Activated CD4-positive, alpha-beta T cell treated with anti-CD3 and anti-CD28 coated beads, Interleukin-2, amount 10 ng/mL, durations not matched to agents 24 days and 14 days (primary cell): ENCODE measurements at places on chromosomes 6 and 20. TPM values are rescaled to one million over a fixed set of nuclear protein-coding genes. Genes with fewer than 3 reads are reported as not detected.

The EPHA7 gene
- total RNA-seq: not detected in 2 replicates

The TUBB1 gene
- total RNA-seq: not detected in 2 replicates

The ZNF165 gene
- total RNA-seq: 0.26 and 0.47 TPM in 2 replicates

The CST5 gene
- not detected in 2 replicates for total RNA-seq

The CDH4 gene
- not detected in 2 replicates for total RNA-seq

The CCN5 gene
- total RNA-seq: not detected in 2 replicates

The CYP39A1 gene
- total RNA-seq: not detected in 2 replicates

The TBXT gene
- total RNA-seq: not detected in 2 replicates

The SMIM26 gene
- 55.8 and 60.2 TPM in 2 replicates for total RNA-seq

The IMPG1 gene
- total RNA-seq: not detected in 2 replicates

The GMPR gene
- 1.0 and 2.1 TPM in 2 replicates for total RNA-seq

The NEURL2 gene
- 2.0 and 2.4 TPM in 2 replicates for total RNA-seq

The APOBEC2 gene
- total RNA-seq: not detected in 2 replicates

The OVOL2 gene
- total RNA-seq: not detected in 2 replicates

The CTAGE9 gene
- not detected in 2 replicates for total RNA-seq

The CDSN gene
- not detected in 2 replicates for total RNA-seq

The IRAK1BP1 gene
- 3.4 and 3.6 TPM in 2 replicates for total RNA-seq

The HTR1E gene
- total RNA-seq: not detected in 2 replicates

The FUCA2 gene
- 14.4 and 16.1 TPM in 2 replicates for total RNA-seq

The SMOC2 gene
- not detected in 2 replicates for total RNA-seq

The NOX3 gene
- total RNA-seq: not detected in 2 replicates

The RCAN2 gene
- total RNA-seq: 0.07 and 0.21 TPM in 2 replicates

The ANKRD6 gene
- 2.4 and 2.8 TPM in 2 replicates for total RNA-seq

The HEY2 gene
- total RNA-seq: not detected in 2 replicates

The SCUBE3 gene
- total RNA-seq: 0.02 and 0.07 TPM in 2 replicates

The OXT gene
- 0.73 TPM in 1 of 2 replicates, not detected in the other for total RNA-seq

The MLIP gene
- not detected in 2 replicates for total RNA-seq

The GHRH gene
- total RNA-seq: not detected in 2 replicates

The SPDEF gene
- total RNA-seq: not detected in 2 replicates

The GSTA4 gene
- total RNA-seq: 28.7 and 32.1 TPM in 2 replicates

The BTBD9 gene
- 12.3 and 12.4 TPM in 2 replicates for total RNA-seq

The MTFR2 gene
- total RNA-seq: 24.4 and 24.6 TPM in 2 replicates

The RSPO3 gene
- not detected in 2 replicates for total RNA-seq

The GPX5 gene
- not detected in 2 replicates for total RNA-seq

The TSBP1 gene
- total RNA-seq: not detected in 2 replicates

The SLC2A10 gene
- total RNA-seq: not detected in 2 replicates

The PHACTR3 gene
- total RNA-seq: not detected in 2 replicates

The PRICKLE4 gene
- not detected in 2 replicates for total RNA-seq

The RSPH9 gene
- total RNA-seq: not detected in 2 replicates
